LHCN-M2 (cell line): ENCODE measurements at places on chromosomes 12 and 14.
A peak's percentile ranks its signal among the peaks of the same experiment; 100 is the strongest.

GRCh38 chr12:131873293-131873692 lies 21.1 kb upstream of the ULK1 start:
- no peak for DNase-seq

GRCh38 chr12:48816143-48816854 lies 2.0 kb upstream of the CACNB3 start:
- DNase-seq: no peak

- peak; percentile 76 for DNase-seq
These were observed 1.7 kb upstream of the SPATS2 start for GRCh38 chr12:49365542-49365941.

DNA sequence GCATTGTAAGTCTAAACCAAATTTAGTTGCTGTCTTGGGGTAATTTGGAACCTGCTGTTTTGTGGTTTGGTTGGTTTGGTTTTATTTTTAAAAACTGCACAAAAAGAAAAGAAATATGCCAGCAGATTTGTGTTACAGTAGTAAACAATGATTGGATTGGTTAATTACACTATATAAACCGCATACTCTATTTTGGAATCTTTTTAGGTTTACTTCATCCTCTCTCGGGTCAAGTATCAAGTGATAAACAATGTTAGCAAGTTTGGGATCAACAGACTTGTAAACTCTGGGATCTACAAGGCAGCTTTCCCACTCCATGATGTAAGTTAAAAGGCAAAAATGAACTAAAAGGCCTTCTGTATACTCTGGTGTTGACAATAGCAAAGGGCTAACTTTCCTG lies 132.4 kb downstream of the ANO6 start:
- no peak for DNase-seq

GRCh38 chr12:65152596-65152995 lies 16.8 kb upstream of the LEMD3 start:
- peak; percentile 86 for DNase-seq

- no peak for DNase-seq
These were observed 192.3 kb upstream of the FSCB start for GRCh38 chr14:44699391-44699790.

GRCh38 chr12:52320784-52321400 lies at the start of gene KRT83:
KRT83 (minus strand) TSS chr12:52321398; CDS start chr12:52321335, 63 bp downstream.
- DNase-seq: no peak

GRCh38 chr14:79044894-79045624 lies 874.9 kb downstream of the NRXN3 start:
- DNase-seq: peak; percentile 94

- DNase-seq: no peak
These were observed 18.5 kb upstream of the BHLHE41 start for GRCh38 chr12:26143291-26143690.

DNA sequence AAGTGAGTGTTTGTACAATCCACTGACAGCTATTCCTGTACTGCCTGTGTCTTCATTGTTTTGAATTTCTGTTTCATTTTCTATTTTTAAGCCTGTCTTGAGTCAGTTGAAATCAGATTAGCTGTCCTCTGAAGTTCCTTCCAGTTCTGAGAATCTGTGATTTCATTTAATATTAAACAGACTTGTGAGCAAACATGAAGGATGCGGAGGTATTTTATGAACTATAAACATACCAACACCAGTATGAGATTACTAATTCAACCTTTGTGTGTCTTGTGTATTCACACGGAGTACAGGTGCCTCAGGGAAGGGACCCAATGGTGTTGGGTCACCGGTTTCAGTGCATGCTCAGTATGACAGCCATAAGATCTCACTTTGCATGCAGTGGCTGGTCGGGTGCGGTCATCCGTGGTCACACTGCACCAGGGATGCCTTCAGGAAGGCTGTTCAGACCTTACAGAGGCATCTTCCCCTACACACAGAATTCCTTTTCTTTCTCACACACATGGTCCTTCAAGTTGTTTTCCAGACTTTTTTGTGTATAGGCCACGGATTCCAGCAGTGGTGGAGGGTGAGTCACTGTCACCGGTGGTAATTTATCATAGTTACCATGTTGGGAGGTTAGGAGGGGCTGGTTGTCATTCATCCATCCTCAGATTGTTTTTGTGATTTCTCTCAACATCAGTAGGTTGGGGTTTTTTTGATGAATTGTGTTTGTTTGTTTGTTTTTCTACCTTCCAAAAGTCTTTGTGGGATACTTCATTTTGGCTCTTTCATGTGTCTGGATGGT lies 103.0 kb upstream of the SFSWAP start:
- no peak for DNase-seq

GRCh38 chr12:14844401-14844800 lies 1.1 kb upstream of the ART4 start:
- DNase-seq: no peak

DNA sequence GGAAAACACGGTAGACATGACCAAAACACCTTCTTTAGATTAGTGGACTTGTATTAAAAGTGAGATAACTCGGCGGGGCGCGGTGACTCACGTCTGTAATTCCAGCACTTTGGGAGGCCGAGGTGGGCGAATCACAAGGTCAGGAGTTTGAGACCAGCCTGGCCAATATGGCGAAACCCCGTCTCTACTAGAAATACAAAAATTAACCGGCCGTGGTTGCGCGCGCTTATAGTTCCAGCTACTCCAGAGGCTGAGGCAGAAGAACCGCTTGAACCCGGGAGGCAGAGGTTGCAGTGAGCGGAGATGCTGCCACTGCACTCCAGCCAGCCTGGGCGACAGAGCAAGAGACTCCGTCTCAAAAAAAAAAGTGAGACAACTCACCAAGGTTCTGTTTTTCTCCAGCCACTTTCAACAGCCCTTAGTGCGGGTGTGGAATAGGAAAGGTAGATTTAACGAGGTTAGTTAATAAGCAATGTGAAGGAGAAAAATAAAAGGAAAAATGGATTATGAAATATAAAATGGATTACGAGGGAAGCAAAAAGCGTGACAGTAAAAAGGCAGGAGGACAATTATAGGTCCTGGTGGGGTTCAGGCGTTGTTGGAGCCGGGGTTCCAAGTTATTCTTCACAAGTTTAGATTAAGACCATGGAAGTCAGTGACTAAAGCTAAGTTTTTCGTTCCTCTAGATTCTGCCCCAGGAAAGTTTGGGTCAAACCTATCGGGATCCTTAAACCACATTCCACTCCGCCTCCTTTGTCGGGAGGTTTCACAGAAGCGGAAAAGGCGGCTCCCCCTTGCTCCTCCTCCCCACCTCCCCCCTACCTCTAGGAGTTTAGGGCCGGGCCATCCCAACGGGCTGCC lies 534 bp downstream of the PPP2R3C start:
- peak; percentile 15 for DNase-seq

GRCh38 chr12:4277857-4278256 lies 4.3 kb downstream of the CCND2 start:
- no peak for DNase-seq

- peak; percentile 8 for DNase-seq
These were observed 324.0 kb downstream of the MED13L start for GRCh38 chr12:115953450-115953849.
